Smooth muscle cell of the brain vasculature (primary cell): ENCODE measurements at places on chromosomes 1 and 21.
A peak's percentile ranks its signal among the peaks of the same experiment; 100 is the strongest.

DNA sequence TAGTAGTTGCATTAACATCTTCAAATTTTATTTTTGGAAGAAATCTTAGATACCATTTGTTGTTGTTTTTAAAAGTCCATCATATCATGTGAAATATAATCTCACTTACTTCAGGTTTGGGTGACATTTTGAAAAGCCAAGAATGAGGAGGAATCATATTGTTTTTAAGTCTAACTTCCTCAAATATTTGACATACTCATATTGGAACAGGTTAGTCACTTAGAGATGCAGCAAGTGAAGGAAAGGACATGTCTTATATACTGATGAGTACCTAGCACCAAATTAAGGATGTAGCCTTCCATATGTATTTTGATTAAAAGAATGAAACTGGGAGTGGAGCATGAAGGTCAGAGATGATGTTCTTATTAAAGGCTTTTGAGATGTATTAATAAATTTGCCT is 23.9 kb downstream of the GBP2 start:
- DNase-seq: no peak

GRCh38 chr1:202145068-202145743 is 669 bp upstream of the ARL8A start:
- DNase-seq: no peak

DNA sequence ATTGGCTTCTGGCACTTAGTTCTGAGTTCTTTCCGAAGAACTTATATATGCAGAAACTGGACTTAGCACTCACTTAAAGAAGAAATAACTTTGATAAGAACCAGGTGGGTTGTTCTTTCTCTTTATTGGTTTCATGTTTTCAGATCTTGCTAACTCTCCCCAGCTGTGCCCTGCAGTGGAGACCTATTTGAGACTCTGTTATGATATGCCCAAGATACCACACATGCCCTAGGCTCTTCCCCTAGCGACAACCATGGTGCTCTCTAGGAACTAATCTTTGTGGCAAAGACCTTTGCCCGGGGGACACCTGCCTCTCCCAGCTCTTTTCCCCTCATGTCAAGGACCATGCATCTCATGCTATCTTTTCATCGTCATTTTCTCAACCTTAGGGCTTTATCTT is 128.8 kb downstream of the PBX1 start:
- DNase-seq: no peak

- DNase-seq: peak; percentile 52
Observed at GRCh38 chr1:229699613-229700267, 73.7 kb downstream of the URB2 start.

DNA sequence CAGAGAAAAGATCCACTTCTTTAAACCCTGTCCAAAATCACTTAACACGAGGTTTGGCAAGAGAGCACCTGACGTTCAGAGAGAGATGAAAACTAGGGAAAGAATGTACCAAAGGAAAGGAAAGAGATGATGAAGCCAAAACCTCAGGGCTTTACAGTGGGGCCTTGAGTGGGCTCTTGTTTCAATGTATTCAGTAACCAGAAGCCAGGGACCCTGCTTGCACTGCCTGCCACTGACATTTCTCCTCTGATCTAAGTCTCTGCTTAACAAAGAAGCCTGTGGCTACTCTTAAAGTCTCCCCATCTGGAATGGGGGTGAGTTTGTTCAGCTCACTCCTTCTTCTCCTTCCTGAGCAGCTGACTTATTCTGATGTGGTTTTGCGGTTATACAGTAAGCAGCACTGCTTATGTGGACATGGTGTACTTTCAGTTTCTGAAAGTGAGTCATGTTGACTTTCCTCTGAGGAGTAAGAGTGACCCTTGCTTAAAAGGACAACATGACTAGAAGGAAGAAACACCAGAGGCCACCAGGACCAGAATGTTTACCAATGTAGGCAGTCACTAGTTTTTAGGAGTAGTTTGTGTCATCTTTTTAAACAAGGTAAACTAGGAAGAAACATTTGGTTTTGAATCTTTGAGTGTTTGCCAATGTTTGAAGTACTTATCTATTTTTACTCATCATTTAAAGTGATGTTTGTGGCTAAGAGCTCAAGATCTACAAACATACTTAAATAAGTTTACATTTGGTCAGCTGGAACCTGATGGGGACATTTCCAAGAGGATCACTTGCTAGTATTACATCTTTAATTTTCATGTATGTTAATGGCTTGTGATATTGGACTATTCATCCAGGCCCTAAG is 87.4 kb downstream of the FASLG start:
- DNase-seq: peak; percentile 91

- no peak for DNase-seq
Observed at GRCh38 chr1:204475656-204476432, 18.8 kb downstream of the PIK3C2B start.

- no peak for DNase-seq
Observed at GRCh38 chr1:34127006-34128000, 37.7 kb downstream of the CSMD2 start.

DNA sequence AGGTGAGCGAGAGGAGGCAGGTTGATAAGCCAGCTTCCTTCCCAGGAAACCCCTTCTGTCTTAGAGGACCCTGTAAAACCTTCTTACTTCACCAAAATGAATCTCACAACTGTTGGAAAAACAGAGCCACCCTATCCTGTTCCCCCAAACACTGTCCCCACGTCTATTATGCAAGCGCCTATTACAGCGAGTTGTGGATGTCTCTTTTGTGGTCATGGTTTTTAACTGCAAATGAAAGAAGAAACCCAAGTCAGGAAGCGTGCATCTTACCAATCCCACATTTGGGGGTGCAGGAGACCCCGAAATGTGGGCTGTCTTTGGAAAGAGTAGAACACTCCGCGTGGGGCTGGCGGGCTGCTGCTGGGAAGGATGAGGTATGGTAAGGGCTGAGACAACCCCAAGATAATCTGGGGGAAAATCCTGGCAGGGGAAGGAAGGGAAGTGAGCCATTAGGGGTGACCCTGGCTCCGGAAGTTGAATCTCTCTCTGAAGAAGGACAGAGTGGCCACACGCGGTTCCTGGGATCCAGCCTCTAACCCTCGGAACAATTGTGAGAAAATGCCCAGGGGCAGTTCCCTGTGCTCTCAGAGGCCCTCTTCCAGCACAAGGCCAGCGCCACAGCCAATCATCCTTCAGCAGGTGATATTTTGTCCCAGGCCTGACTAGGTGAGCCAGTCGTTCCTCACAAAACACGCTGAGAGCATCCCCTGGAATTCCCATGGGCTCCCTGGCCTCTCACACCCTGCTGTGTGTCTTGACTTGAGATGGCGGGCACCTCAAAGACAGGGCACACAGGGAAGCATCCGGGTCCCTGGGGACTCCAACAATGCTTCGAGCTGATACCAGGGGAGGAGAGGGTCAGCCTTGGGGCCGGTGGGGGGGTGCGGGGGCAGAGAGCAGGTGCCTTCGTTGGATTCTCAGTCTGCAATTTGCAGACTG is 168.5 kb upstream of the IRF2BP2 start:
- DNase-seq: no peak

- DNase-seq: no peak
Observed at GRCh38 chr1:39573736-39574624, 2.6 kb downstream of the PABPC4 start.

DNA sequence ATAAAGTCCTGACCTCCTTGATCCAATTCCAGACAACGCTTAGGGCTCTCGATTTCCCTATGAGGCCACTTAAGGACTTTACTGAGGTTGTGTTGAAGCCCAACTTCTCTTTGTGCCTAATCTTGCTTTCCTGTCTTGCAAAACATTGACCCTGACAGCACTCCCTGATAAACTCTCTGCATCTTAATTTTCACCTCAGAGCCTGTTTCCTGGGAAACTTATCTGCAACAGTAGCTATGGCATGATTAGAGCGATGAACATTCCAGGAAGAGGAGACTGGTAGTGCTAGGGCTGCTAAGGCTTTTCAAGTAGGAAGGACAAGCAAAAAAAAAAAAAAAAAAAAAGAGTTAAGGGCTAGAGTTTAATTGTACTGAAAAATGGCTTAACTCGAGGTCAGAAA is 118.9 kb downstream of the RGS21 start:
- DNase-seq: no peak

- no peak for DNase-seq
Observed at GRCh38 chr1:152654110-152654509, 9.1 kb upstream of the LCE2D start.

GRCh38 chr21:38741950-38742256 is 63.8 kb upstream of the ETS2 start:
- DNase-seq: no peak

DNA sequence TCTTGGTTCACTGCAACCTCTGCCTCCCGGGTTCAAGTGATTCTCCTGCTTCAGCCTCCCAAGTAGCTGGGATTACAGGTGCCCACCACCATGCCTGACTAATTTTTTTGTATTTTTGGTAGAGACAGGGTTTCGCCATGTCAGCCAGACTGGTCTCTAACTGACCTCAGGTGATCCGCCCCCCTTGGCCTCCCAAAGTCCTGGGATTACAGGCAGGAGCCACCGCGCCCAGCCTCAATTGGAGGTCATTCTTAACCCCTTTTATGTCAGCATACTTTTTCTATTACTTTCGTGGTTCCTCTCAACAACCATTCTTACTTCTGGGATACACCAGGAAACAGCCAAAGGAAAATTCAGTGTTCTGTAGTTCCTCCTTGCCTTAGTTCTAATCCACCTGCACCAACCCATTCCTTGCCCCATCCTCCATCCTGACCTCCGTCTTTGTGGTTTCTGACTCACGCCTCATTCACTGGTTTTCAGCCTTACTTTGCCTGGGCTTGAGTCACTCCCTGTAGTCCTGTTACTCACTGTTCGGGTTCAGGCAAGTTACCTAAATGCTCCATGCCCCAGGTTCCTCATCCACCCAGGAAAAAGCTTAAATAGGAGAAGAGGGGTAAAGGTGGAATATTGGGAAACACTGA is 12.9 kb upstream of the BCL10 start:
- DNase-seq: no peak

GRCh38 chr1:27594564-27595510 is 9.1 kb downstream of the AHDC1 start:
- no peak for DNase-seq

- no peak for DNase-seq
Observed at GRCh38 chr1:150389650-150390049, 25.7 kb downstream of the RPRD2 start.

DNA sequence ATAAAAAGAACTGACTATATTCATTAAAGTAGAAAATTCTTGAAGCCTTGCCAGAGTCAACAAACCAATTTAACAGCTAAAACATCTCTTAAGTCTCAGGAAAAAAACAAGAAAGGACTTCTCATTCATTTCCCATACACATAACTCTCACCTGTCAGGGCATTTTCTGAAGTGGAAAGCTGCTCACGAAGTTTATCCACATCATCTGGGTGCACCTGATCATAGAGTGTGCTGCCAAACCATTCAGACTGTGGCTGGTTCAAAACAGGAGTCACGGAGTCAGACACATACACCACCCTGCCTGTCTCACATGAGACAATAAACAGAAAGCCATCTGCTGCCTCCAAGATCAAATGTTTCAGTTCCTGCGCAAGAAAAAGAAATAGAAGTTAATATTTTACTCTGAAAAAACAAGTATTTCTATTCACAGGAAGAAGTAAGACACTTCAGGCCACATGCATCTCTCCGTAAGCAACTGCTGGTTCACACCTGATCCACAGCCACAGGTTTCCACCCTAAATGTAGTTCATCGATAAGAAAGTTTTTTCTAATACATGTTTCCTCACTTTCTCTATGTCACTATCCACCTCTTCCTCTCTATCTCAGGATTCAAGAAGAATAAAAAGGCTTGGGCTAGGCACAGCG is 28.2 kb upstream of the CTSK start:
- DNase-seq: no peak

DNA sequence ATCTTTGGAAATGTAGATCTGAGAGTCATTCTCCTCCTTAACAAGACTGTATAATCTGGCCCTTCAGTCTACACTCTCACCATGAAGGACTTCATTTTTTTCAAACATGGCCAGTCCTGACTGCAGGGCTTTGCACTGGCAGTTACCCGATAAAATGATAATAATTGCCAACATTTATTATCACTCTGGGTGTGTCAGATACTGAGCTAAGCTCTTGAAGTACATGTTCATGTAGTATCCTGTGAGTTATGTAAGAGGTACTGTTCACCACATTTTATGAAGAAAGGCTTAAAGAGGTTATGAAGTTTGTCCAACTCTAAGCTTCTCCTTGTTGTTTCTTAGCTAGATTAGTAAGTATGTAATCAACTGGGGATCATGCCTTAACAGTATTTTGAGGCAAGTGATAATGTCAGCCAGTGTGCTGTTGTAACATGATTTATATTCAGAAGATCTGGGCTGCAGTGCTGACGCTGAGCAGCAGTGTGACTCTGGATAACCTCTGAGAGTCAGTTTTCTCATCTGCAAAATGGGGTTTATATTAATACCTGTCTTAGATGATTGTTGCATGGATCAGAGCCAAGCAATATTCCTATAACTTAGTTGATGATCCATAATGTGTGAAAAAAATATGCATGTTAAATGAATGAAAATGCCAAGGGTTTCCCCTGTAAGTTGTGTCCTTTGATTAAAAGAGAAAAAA is 42.1 kb upstream of the LEPR start:
- DNase-seq: no peak

- no peak for DNase-seq
Observed at GRCh38 chr1:185837711-185838110, 103.5 kb downstream of the HMCN1 start.

GRCh38 chr1:7561936-7562728 is 209.0 kb upstream of the VAMP3 start:
- no peak for DNase-seq

DNA sequence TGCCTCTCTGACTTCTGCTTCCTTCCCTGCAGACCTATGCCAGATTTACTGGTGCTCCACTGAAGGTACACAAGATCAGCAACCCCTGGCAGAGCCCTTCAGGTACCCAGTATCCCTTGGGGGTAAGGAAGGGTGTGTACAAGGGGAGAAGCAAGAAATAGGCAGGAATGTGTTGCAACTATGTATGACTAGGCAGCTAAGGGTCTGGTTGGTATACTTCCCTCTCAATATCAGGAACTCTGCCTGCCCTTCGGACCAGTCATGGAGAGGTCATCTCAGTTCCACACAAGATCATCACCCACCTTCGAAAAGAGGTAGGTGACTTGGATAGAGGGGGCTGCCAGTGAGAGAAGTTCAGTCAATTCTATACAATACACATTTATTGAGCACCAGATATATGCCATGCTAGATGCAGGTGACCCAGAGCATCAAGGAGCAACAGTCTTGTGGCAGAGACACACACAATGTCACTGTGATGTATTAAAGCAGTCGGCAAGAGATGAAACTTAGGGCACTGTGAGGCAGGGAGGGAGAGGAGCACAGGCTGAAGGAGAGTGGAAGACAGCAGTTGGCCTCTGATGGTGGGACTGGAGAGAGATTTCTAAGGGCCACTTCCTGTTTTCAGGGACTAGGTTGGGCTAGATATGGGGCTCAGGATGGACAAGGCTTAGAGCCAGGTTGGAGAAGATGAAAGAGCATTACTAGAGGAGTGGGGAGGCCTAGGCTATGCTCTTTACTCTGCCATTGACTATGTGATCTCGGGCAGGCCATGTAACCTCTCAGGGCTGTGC is 2.0 kb downstream of the MTX1 start:
- no peak for DNase-seq
